MCF 10A (cell line): ENCODE measurements at places on chromosomes 7 and 10.
A peak's percentile ranks its signal among the peaks of the same experiment; 100 is the strongest.

- DNase-seq: no peak
Measured at GRCh38 chr10:1567742-1568495, 169.4 kb downstream of the ADARB2 start.

- DNase-seq: no peak
Measured at GRCh38 chr7:68031180-68031943, 1034.7 kb downstream of the TYW1 start.

- DNase-seq: no peak
Measured at GRCh38 chr7:84339306-84339705, 144.7 kb upstream of the SEMA3A start.

- peak; percentile 54 for DNase-seq
Measured at GRCh38 chr7:83976302-83976701, 218.3 kb downstream of the SEMA3A start.

- DNase-seq: no peak
Measured at GRCh38 chr7:120276720-120277119, 3.7 kb downstream of the KCND2 start.

DNA sequence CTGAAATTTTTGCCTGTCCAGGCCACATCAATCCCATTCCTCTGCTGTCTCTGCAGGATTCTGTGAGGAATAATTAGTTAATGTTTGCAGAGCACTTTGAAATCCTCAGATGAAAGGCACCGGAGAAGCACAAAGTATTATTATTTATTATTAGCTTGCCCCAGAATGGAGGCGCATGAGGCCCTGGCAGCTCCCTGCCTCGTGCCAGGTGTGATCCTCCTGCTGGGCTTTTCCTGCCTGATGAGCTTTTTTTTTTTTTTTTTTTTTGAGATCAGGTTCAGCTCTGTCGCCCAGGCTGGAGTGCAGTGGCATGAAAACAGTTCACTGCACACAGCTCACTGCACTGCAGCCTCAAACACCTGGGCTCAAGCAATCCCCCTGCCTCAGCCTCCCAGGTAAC, 65.2 kb downstream of the TCF7L2 start:
- no peak for DNase-seq

DNA sequence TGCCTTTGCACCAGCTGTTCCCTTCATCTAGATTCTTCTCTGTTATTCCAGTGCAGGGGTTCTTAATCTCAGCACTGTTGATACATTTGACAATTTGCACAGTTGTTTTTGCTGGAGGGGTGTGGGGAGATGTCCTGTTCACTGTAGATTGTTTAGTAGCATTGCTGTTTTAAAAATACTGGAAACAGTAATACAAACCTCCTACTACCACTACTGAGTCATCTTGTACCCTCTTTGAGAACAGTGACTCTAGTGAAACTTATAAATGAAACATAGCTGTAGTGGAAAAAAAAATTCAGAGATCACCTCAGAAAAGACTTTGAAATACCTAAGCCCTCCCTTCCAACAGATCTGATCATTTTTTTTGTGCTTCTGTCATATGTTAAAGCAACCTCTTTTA, 154.8 kb upstream of the TMEM196 start:
- no peak for DNase-seq

DNA sequence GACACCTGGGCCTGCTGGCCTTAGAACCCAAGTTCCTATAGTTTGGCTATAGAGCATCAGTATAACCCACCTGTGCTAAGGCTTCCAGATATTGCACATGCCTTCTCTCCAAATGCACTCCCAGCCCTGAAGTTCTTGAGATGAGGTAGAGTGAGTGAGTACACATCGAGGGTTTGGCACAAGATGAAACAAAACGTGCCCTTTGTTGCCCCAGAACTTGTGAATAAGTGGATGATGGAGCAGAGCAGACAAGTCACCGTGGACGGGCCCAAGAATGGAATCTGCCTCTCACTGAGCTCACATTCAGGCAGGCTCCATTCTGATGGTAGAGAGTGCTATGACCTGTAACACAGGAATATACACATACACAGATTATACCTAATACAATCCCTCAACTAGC, 73.0 kb upstream of the STK17A start:
- no peak for DNase-seq

DNA sequence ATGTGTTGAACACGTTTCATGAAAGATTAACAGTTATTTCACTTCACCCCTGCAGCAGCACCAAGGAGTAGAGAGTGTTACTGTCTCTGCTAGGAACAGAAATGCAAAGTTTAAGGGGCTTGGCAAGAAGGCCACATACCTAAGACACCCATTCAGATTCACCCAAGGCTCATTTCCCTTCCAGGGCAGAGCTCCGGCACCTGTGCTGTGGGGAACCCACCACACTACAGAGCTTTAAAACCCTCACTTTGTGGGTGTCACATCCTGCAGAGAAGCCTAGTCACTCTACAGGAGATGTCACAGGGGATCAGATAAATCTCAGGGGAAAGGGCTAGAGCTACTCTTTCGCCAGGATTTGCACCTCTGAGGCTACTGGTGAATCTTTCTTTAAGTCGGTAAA, 176.1 kb upstream of the KLF6 start:
- no peak for DNase-seq

- DNase-seq: peak; percentile 11
Measured at GRCh38 chr7:143892527-143893300, 9.3 kb downstream of the TCAF1 start.

DNA sequence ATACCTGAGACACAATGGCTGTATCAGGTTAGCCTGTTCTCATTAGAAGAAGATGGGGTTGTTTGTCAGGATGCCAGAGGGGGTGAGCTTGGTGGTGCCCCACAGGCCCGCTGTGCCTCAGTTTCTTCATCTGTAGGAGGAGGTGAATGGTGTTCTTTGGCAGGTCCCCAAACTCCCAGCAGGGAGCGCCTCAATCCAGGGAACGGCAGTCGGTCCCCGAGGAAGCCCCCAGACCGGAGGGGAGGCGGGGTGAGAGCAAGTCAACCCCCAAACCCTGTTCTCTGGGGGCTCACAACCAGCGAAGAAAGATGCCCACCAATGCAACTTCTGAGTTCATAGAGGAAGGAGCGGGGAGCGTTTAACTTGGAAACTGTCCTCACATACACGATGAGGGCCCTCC, 16.0 kb downstream of the C10orf105 start:
- DNase-seq: no peak

DNA sequence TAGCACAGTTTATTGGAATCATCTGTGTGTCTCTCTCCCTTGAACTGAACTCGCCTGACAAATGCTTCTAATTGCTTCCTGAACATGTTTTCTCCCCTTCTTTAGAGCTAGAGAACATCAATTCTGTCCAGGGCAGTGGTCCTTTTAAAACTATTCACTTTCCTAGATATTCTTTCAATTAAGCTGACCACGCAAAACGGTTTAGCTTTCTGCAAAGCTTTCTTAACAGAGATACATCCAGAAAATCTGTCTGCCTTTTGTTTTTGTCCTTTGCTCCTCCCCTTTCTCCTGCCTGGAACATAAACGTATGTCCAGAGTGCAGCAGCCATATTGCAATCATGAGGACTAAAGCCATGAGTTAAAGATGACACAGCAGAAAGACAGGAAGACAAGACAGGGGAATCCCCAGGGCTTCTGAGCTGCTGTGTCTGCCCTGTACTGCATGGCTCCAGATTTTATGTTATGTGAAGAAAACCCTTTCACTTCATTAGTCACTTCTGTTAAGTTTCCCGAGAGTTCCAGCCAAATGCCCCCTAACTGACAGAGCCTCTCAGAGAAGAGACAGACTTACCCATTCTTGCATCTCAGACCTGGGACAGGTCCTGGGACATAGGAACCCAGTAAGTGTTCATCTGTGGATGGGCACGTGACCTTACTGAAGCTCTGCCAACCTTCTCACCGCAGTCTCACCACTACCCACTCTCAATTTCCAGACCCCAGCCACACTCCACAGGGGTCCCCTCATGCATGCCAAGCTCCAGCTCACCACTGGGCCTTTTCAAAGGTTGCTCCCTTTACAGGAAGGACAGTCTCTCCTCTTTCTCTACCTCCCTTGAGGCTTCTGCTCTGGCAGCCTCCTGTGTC, 35.0 kb upstream of the CPXM2 start:
- DNase-seq: peak; percentile 30

GRCh38 chr7:127845522-127846214, 185.6 kb downstream of the LRRC4 start:
- no peak for DNase-seq

DNA sequence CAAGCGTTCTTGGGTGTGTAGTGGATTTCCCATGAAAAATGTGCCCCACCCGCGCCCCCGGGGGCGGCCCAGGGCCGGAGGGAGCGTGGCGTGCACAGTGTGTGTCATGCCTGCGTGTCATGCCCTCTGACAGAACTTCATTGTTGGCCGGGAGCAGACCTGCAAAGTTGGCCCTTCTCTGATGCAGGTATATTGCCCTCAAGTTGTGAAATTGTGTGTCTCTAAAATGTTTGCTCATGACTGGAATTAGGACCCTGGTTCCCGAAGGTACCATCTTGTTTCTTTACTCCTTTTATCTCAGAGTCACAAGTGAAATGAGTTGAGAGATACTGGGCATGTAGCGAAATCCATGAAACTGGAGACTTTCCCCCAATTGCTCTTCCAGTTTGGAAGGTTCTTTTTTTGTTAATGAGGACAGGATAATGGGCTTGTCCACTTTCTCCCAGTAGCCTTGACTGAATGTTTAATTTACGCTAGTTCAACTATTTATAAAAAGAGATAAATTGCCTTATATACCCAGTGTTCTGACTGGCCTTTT, 26.2 kb downstream of the ADK start:
- DNase-seq: peak; percentile 37

DNA sequence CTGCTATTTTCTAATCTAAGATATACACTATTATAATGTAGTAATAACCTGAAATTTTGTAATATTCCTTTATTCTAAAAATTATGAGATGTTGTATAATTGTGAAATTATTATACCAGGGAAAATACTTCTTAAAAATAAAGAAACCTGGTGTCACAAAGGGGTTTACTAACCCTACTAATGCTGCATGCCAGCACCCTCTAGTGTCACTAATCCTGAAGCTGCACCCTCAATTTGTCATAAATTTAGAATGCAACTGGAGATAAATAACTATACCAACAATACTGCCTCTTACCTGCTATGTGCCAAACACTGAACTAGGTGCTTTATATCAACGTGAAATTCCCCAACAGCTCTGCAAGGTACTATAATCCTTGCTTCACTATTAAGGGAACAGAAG, 30.8 kb downstream of the TM9SF3 start:
- DNase-seq: peak; percentile 16

GRCh38 chr7:145088111-145088745, 252.4 kb upstream of the TPK1 start:
- DNase-seq: no peak

GRCh38 chr10:17179002-17179401, 22.5 kb downstream of the TRDMT1 start:
- DNase-seq: peak; percentile 27

DNA sequence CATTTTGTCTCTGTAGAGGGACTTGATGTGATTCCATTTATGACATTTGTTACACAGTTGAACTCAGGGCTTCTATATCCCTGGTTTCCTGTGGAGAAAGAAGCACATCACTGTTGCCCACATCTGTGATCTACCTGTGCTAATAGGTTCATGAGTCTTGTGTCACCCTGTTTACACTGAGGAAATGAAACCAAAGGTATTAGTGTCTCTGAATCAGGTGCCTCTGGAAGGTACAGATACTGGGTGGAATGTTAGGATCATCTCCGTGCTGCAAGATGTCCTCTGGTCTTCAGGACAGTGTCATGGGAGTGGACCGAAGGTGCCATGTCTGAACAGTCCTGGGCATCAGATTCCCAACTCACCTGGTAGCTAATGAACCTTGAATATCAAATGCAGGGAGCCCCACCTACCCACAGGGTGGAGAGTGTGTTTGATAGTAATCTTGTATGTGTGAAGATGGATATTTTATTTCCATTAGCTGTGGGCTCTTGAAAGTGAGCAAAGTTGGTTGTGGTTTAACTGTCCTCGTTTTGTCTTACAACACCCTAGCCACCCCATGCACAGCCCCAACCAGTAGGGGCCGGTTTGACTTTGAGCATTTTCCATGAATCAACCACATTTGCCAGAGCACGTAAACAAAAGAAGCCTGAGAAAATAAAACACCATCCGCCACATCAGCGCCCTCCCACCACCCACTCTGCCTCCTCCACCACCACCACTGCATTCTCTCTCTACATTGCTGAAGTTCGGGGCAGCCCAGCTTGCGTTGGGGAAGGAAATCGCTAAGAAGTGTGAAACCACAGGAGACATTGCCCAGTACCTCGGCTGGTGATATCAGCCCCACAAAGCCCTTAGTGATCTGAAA, 40.7 kb downstream of the TARP start:
- no peak for DNase-seq

- DNase-seq: no peak
Measured at GRCh38 chr7:139702811-139703486, 74.8 kb downstream of the HIPK2 start.

DNA sequence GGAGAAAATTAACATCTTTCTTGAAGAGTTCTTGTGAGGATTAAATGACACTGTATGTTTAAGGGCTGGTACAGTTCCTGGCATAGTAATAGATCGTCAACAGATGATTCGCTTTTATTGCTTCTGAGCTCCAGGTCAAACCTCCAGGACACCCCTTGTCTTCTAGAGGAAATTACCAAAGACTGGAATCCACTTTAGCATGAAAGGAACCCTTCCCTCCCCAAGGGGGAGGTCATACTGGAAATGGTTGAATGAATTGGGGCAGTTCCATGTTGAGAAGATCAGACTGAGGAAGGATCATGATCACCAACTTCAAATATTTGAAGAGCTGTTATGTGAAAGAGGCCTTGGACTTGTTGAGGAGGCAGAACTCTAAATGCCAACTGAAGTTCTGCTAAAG, 8.9 kb downstream of the NFE2L3 start:
- no peak for DNase-seq

- DNase-seq: no peak
Measured at GRCh38 chr10:77518241-77518909, 119.2 kb downstream of the KCNMA1 start.

DNA sequence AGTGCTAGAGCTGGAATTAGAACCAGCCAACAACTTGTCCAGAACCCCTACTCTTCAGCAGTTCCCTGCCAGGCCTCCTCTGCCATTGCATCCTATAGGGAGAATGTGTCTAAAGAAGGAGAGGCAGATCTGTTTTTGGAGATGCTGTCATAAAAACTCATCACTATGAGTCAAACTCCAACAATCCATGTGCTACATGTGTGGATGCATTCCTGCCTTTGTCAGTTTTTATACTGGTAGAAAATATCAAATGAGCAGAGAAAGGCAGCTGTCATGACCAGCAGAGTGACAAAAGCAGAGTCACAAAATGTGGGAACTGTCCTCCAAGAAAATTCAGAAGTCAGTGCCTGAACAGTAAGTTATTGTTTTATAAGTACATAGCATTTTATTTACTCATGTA, 93.0 kb downstream of the ABLIM1 start:
- DNase-seq: no peak

DNA sequence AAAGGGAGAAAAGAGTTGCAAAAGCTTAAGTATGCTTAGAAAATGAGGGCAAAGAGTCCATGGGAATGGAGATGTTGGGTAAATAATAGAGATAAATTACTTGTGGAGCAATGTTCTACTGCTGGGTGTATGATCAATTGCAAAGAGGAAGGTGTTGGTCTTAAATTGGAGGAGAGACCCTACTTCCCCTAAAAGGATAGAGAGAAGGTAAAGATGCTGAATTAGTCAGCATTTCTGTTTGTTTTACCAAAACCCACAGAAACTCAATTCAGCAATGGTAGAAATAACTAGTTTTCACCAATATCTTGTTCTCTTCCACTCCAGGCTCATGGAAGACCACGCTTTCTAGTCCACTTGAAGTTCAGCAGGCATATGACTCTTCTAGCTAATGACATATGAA, 32.1 kb downstream of the ASB4 start:
- DNase-seq: no peak

- DNase-seq: no peak
Measured at GRCh38 chr7:144987686-144988085, 151.8 kb upstream of the TPK1 start.

- peak; percentile 69 for DNase-seq
Measured at GRCh38 chr7:84232646-84233045, 38.1 kb upstream of the SEMA3A start.
